ENCODE measurements at places on chromosomes 7 and 10.

GRCh38 chr10:3033925-3034324 lies 33.4 kb upstream of the PFKP start:
- no peak for DNase-seq

- no peak for DNase-seq
Observed at GRCh38 chr7:7970237-7970530, 1.6 kb downstream of the GLCCI1 start.

GRCh38 chr7:2920956-2921652 lies 77.0 kb upstream of the GNA12 start:
- no peak for DNase-seq

GRCh38 chr7:37598824-37599223 lies 84.7 kb upstream of the GPR141 start:
- no peak for DNase-seq

DNA sequence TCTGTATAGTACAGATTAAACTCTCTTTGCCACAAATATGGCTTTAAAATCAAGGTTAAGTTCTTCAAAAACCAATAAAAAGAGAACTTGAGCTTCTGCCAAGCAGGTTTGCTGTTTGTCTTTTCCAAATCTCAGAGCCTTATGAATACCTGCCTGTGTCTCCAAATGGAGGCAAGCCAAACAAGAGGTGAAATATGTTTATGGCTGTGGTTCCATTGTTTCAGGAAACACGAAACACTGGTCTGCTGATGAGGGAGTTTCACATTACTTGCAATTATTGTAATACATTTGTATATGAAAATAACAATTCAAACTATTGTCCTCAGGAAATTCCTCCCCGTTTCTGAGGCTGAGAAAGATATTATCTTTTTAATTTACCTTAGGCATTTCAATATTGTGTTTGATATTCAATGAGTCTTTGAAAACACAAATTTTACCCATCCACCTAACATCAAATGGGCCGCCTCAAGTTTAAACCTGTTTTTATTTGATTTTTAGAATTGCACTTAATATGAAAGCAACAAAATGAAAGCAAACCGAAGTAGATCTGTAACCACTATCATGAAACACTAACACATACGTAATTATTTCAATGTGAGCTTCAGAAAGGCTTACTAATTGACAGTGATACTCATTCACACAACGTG lies 359.3 kb downstream of the HGF start:
- DNase-seq = no peak

- DNase-seq = no peak
Observed at GRCh38 chr7:1055491-1055955, 11.2 kb downstream of the GPR146 start.

GRCh38 chr7:31146538-31146937 lies 94.4 kb downstream of the ADCYAP1R1 start:
- no peak for DNase-seq

DNA sequence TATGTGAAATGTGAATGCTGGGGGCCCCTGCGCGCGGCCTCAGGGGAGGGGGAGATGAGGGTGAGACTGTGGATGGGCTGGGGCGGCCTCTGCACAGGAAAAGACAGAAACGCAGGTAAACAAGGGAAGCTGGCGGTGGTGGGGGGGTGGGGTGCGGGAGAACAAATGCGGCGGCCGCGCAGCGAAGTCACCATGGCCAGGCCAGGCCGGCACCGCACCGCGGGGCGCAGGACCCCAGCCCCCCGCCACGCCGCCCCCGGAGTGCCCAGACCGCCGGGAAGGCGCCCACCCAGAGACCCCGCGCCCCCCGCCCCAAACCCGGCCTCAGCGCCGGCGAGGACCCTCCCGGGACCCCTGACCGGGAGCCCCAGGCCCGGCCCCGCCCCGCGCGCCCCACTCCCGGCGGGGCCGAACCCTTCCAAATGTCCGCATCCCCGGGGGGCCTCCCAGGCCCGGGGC lies 14.5 kb upstream of the DNAAF5 start:
- DNase-seq = no peak

DNA sequence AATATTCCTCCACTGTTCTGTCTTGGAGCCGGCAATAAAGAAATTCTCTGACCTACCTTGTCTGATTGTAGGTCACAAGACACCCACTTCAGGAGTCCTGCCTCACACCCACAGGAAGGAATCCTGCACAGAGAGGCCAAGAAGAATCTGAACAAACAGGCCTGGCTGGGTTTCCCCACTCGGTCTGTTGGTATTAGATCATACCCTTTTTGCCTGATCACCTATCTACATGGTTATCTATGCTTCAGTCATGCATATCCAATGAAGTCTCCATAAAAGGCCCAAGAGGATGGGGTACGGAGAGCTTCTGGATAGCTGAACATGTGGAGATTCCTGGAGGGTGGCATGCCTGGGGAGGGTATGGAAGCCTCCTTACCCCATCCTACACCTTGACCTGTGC lies 12.3 kb downstream of the OGDH start:
- DNase-seq = no peak

- no peak for DNase-seq
Observed at GRCh38 chr7:44147026-44147991, 6.2 kb upstream of the MYL7 start.

DNA sequence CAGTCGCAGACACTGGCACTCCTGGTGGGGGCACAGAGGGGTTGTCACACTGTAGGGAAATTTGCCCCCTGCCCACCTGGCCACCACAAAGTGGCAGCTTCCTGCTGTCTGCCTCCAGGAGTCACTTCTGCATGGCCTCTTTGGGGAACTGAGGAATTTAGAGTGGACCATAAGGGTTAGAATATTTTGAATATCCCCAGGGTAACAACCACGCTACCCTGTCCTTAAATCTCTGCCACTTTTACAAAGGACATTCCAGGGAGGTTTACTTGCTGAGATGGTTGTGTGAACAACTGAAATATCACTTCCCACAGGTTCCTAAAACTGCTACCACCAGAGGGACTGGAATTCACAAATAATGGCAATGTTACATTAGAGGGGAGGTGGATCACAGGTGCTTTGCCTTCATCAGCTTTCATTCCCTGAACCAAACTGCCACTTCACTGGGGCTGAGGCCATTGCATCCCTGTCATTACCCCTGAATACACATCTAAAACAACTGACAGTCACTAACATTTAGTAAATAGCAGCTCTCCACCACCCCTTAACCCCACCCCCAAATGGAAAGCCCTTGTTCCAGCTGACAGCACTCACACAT lies 88.1 kb upstream of the IFRD1 start:
- no peak for DNase-seq

DNA sequence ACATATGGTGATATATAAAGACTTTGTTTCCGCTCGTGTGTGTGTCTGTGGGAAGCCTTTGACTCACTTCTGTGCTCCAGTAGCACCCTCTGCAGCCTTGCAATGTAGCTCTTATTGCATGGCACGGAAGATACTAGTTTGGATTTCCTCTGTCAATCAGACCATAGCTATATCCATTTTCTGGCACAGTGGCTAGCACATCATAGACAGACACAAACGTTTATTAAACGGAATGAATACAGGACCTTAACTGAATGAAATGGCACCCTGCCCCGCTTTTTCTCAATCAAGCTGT lies 124.0 kb upstream of the PTPN20 start:
- DNase-seq = peak; percentile 33

- DNase-seq = peak; percentile 57
Observed at GRCh38 chr7:50851451-50851850, 68.8 kb upstream of the GRB10 start.

DNA sequence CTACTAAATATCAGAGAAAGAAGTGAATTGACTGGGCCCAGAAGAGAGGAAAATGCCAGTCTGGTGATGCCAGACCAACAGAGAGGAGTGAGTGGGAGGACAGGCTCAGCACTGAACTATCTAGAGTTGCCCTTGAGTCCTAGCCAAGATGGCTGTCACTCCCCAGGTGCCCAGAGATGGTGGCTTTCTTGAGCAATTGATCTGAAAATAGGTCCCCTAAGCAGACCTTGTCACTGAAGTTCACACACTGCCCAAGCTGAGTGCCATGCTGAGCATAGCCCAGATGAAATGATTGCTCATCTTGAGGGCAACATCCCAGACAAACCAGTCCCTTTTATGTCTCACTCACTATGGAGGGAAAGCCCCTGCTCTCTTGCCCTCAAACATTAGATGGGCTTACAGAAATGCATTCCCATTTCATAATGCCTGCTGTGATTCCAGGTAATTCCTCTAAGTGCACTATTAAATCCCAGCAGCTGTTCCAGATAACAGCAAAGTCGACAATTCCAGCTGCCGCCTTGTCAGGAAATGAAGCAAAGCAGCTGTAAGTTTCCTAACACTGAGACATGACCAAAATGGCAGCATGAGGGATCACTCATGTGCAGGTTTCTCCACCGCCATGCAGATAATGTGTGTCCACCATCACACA lies 329.4 kb downstream of the KCNMA1 start:
- no peak for DNase-seq

- no peak for DNase-seq
Observed at GRCh38 chr10:100742076-100742771, 3.2 kb upstream of the PAX2 start.

DNA sequence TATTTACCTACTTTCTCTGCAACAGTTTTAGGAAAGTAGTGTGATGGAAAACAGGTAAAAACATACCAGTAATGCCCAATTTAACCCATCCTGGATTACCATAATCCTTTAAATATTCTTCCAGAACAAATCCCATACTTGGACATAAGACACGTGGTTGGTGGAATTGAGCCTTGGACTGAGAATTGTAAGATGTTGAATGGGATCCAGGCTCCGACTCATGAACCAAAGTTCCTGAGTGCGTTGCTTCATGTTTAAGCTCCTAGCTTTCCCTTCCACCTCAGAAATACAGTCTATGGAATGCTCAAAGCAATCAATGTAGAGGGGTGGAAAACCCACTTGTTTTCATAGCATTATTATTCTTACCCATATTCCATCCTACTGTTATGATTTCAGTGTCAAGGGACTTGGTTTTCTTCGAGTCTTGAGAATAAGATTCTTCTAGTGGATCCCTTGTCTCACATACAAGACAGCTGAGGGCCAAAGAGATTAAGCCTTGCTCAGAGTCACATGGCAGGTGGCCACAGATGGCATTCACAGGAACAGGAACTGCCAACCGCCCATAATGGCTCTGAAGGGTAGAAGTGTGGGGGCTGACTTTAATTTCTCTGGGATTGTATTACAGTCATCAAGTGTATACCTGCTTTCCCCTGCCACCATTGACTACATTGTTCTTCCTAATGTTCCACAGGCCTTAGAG lies 171.2 kb downstream of the GFRA1 start:
- no peak for DNase-seq

- no peak for DNase-seq
Observed at GRCh38 chr10:113313048-113313602, 239.7 kb upstream of the HABP2 start.

- DNase-seq = no peak
Observed at GRCh38 chr7:157760004-157760730, 423.4 kb downstream of the DNAJB6 start.

DNA sequence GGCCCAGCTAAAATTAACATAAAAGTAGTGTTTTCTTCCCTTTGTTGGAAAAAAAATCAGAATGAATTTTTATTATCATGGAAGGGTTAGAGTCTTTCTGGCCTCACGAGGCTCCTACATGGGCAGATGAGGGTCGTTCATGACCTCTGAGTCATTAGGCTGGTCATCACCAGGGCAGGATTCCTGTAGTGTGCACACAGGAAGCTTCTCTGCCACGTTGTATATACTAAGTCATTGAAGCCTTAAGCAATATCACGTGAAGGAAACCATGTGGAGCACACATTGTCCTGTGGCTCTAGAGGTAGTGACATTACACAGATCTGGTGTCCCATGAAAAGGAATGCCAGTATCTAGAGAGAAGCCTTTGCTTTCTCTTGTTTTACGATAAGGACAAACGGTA lies 84.7 kb upstream of the C1QL3 start:
- no peak for DNase-seq

GRCh38 chr7:14303536-14303935 lies 314.1 kb upstream of the ETV1 start:
- DNase-seq = no peak

- no peak for DNase-seq
Observed at GRCh38 chr7:104943502-104944343, 70.3 kb upstream of the KMT2E start.

DNA sequence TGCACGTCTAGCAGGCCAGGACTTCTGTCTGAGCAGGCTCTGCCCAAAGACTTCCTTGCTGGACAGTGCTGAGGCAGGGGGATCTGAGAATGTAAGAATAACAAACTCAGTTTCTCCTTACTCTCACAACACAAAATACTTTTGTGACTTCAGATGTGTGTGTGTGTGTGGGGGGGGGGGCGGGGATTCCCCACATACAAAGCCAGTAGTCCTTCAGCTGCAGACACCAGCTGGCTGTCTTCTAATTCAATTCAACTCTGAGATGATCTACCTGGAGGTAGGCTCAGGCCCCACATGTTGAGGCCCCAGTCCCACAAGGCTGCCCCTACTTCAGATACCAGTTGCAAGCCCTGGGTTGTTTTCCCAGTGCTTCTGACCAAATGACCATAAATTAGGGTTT lies 4.7 kb upstream of the CXCL12 start:
- no peak for DNase-seq

DNA sequence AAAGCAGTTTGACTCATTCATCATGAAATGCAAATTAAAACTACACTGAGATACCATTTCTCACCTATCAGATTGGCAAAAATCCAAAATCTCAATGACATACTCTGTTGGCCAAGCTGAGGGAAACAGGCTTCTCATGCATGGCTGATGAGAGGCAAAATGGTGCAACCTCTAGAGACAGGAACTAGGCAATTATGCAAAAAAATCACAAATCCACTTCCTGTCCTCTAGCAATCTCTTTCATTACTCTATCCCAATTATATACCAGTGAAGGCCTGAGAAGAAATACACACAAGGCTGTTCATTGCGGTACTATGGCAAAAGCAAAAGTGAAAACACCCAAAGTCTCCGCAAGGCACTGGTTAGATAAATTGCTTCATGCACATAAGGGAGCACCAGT lies 25.9 kb upstream of the PTPRN2 start:
- DNase-seq = no peak

DNA sequence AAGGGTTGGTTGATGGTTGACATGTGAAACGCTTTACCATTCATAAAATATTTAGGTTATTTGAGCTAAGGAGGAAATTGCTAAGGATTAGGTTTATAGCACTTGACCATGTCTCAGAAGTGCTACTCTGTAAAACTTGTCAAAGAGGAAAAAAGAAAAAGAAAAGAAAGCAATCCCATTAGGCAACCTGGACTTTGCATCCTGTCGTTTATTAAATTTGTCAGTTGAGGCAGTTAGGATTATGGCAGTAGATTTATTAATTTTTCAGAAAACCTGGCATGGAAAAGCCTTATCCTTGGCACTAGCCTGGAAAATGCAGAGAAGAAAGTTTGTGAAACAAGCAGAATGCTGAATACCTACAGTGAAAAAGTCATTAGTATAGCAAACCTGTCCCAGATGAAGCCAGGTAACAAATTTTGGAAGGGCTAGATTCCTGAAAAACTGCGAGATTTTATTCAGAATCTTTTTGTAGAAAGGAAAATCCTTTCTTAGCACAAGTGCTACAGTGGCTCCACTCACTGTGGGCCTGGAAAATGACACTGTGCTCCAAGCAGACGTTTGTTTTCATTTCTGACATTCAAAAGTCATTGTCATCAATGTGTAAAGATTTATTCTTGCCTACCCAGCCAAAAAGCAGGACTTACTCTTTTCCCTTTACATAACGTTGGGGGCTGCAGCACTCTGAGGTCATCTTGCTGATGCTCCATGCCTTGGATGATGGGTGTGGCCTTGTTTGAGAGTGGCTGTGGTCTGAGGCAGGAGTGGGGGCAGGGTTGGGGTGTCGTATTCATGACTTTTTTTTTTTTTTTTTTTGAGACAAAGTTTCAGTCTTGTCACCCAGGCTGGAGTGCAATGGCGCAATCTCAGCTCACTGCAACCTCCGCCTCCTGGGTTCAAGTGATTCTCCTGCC lies 664.9 kb downstream of the SUGCT start:
- no peak for DNase-seq
